ENCODE measurements at places on chromosomes 3 and 15.

- no peak for DNase-seq
These were observed 312.8 kb upstream of the C2CD4B start for GRCh38 chr15:62477929-62478328.

DNA sequence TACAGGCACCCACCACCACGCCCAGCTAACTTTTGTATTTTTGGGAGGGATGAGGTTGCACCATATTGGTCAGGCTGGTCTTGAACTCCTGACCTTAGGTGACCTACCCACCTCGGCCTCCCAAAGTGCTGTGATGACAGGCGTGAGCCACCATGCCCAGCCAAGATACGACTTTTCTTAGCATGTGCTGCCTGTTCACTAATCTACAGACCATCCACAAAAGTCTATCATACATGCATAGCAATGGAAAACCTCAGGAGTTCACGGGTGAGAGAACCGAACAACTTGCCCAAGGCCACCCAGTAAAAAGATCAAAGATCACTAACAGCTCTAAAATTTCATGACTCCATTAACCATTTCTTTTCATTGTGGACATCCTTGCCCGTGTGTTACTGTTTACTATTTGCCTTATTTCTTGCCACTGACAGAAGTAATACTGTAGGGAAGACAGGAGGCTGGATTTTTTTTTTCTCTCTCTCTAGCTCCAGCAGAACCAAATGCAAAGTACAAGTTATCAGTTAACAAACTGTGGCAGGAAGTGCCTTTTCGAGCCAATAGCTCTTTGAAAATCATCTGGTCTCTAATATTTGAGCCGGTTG, 92.3 kb downstream of the FOXP1 start:
- DNase-seq, result no peak

DNA sequence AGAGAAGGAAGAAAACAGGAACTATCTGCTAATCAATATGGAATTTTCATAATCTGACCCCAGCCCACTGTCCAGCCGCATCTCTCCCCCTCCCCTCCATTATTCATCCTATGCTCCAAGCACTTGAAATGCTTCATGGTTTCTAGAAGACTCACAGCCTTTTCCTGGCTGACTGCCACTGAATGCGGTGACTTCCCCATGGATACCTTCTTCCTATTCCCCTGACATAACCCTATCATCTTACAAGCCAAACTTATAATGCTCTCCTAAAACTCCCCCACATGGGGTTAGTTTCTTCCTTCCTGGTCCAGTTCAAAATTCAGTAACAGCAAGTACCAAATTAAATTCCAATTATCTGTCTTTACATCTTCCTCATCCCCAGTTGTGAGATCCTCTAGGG, 31.2 kb upstream of the PTX3 start:
- DNase-seq, result peak; percentile 60

DNA sequence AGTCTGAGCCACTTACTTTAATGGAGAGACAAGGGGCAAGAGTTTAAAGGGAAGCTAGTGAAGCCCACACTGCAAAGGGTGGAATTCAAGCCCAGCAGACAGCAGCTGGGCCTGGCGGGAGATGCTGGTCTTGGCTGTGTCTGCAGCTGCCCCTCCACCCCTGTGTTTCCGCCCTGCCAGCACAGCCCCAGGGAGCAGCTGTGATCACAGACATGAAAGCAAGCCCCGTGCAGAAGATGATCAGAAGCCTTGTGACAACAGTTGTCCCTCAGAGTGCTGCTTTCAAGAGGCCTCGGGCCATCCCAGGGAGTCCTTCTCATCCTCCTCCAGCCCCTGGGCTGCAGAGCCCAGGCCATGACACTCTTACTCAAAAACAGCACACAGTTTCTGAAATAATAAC, 24.1 kb upstream of the SLC6A1 start:
- DNase-seq, result no peak

DNA sequence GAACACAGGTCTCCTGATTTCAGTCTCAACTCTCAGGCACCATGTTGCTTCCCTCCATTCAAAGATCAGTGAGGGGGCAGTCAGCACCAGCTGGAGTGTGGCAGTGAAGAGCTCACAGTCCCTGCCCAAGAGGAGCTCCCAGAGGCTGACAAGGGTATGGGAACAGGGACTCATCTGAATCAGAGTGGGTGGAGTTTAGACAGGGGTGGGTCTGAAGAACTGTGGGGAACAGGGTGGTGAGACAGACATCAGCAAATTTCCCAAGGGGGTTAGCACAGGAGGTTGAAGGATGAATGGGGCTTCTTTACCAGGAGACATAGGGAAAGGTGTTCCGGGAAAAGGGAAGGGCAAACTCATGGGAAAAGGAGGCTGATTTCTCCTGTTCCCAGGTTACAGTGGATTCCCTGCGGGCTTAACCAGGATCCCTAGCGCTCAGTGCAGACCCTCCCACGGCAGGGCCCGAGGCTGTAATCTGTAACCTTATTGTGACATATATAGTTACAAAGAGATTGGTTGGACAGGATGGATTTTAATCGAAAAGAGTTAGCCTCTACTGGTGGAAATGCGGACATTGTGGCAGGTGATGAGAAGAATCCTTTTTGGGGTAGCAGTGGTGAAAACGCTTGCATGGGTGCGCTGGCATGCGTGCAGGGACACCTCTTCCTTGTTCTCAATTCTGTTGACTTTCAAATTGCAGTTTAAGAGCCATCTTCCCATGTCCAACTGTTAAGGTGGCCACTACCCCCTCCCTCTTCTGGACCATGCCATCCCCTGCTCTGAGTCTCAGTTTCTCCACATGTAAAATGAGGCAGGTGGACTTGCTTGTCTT, 160.3 kb downstream of the SMAD6 start:
- peak; percentile 50 for DNase-seq

GRCh38 chr3:183475016-183475763, 46.8 kb upstream of the MCF2L2 start:
- DNase-seq, result no peak

- no peak for DNase-seq
These were observed 49.7 kb downstream of the STARD5 start for GRCh38 chr15:81274255-81274654.

GRCh38 chr3:170751899-170752293, 118.1 kb downstream of the RPL22L1 start:
- peak; percentile 67 for DNase-seq

GRCh38 chr3:8776406-8776805, 7.0 kb upstream of the OXTR start:
- DNase-seq, result peak; percentile 81

GRCh38 chr3:193237030-193237429, 4.0 kb upstream of the PLAAT1 start:
- no peak for DNase-seq

- DNase-seq, result no peak
These were observed 62.8 kb upstream of the SPATA12 start for GRCh38 chr3:56997675-56998074.

- DNase-seq, result no peak
These were observed 13.8 kb downstream of the XCR1 start for GRCh38 chr3:46013316-46014094.

DNA sequence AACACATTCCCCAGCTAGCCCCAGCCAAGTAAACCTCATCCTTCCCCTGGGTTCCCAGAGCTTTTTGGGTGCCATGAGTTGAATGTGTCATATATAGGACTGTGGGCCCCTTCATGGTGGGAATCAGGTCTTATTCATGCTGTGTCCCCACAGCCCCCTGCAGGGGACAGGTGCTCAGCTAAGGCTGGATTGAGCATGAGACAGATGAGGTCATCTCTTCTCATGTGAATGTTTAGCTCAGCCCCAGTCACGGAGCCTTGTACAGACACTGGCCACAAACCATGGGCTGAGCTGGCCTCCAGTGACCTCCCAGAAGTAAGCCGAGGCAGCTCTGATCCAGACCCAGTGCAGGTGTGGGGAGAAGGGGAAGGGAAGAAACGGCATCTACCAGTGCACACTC, 70.7 kb downstream of the C3orf70 start:
- DNase-seq, result no peak

DNA sequence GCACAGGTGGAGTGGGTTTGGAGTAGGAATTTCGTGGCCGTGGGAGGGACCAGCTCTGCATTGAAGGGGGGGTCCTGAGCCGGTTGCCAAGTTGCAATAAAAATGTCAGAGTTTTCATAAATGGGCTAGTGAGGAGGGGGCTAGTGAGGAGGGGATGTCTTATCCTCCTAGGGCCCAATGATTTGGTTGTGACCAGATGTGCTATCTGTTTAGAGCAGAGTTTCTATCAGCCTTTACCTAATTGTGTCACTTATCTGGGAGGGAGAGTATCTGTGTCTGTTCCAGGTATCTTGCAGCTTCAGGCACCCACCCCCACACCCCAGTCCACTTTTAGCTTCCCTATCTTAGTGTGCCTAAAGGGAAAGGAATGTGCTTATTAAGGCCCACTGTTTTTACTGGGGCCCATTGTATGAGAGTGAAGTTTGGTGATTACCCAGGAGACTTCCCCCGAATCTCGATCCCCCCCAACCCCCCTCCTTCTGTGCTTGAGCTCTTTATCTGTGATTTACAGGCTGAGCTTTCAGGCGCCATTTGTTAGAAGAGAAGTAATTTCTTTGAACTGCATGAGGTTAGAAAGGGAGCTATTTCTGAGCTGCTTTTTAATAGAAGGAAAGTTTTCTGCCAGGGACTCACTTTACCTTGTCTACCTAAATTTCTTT, 42.6 kb downstream of the PPCDC start:
- DNase-seq, result peak; percentile 38

DNA sequence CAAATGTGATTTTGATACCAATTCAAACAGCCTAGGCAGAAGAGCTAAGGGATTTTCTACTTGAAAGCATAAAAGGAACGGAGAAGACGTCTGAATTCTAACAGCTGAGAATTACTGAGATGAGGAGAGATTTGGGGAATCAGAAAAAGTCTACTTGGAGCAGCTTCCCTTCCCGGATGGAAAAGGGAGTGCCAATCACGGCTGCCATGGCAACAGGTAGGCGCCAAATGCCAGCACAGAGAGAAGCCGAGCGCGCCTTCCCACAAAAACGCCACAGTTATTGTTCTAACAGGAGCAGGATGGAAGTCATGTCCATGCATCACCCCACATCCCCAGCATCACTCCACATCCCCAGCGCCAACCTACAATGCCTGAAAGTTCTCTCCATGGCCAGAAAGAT, 63.5 kb upstream of the PRR20G start:
- no peak for DNase-seq

DNA sequence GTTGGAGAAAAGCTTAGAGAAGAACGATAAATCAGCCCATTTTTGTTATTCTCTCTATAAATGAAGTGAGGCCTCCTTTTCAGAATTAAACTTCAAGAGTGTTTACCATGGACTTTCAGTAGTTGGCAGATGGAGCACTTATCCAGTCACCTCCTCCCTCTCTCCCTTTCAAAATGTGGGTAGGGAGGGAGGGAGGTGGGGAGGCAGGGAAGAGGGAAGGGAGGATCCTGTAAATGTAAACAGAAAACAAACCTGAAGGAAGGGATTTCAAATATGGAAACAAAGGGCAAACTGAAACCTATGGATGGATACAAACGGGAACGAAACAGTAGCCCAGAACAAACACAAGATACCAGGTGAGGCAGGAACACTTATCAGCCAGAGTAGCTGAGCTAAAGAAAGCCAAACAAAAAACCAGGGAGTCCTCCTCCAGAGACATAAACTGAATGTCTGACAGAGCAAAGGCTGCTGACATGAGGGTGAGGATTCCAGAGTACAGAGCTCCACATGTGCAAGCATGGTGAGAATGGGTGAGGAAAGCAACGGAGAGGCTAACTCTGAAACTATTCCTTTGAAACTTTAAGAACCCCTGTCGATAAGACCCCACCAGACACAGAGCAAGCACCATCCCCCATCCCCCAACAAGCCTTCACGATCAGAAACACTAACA, 41.0 kb upstream of the GP5 start:
- no peak for DNase-seq

DNA sequence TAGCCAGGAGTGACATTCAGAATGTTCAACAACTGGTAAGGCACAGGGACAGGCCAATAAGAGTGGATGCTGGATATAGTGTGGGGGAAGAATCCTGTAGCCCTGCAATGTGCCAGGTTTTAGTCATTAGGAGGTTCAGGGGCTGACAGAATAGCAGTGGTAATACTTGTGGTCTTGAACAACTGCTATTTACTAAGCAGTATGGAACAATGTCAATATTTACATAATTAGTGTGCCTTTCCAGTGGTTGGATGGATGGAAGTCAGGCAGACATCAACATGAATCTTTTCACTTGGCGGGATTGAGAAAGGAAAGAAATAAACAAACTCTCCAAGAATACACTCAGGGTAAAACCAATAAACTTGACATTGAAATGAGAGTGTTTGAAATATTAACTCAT, 55.1 kb downstream of the OTOL1 start:
- DNase-seq, result no peak

GRCh38 chr3:17577796-17578520, 164.5 kb downstream of the TBC1D5 start:
- DNase-seq, result no peak

DNA sequence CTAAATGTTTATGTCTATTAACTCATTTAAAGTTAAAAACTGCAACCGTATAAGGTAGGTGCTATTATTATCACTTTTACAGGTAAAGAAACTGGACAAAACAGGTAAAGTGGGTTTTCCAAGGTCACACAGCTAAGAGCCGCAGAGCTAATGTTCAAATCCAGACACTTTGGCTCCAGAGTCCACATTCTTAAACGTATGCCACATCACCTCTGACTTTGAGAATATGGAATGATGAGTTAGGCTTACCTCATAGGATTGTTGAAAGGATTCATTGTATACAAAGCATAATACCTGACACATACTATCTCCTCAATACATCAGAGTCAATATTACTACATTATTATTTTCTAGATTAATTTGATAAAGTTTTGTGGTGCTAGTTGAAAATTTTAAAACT, 240.9 kb upstream of the STT3B start:
- peak; percentile 54 for DNase-seq

DNA sequence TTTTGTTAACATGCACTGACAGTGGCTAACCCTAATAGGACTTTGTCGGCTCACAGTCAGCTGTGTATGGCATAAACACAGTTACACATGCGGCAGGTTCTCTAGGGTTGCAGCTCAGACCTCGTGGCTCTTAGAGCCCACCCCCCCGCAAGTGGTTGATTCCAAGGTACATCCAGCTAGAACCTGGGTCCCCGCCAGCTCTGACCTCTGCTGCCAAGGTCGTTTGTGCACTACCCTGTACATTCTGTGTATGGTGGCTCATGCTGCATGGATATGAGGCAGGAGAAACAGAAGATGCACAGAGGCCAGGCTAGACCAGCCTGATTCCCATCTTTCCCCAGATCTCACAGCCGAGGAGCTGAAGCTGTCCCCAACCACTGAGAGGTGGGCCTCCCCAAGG, 25.9 kb downstream of the PRR20G start:
- DNase-seq, result no peak

DNA sequence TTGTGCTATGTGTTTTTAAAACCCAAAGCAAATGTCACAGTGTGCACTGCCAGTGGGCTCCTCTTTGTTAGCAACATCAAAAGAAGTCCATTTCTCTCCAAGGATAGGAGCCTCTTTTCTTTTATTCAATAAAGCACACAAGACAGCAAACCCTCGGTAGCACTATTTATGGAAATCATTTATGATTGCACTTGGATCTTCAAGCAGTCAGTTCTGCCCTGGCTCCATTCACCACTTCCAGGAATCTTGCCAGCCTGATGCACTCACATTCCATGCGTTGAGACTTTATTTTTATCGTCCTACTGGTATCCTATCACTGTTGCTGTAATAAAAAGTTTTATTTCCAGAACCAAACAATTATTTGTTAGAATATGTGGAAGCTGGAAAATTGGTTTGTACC, 412.1 kb downstream of the TBL1XR1 start:
- no peak for DNase-seq

Data from ELR (cell line).